ENCODE measurements at places on chromosomes 12 and 14.

- DNase-seq: no peak
These were observed 6.2 kb downstream of the CMKLR1 start for GRCh38 chr12:108332791-108333382.

- no peak for DNase-seq
These were observed 25.8 kb downstream of the CHFR start for GRCh38 chr12:132861558-132861957.

GRCh38 chr12:131510431-131510830, 200.5 kb upstream of the SFSWAP start:
- DNase-seq: no peak

GRCh38 chr12:100302081-100302480, 35.1 kb downstream of the SCYL2 start:
- no peak for DNase-seq

GRCh38 chr12:48027183-48028002, 23.1 kb upstream of the COL2A1 start:
- no peak for DNase-seq

- DNase-seq: no peak
These were observed 10.0 kb downstream of the DNAH10 start for GRCh38 chr12:123772074-123772473.

DNA sequence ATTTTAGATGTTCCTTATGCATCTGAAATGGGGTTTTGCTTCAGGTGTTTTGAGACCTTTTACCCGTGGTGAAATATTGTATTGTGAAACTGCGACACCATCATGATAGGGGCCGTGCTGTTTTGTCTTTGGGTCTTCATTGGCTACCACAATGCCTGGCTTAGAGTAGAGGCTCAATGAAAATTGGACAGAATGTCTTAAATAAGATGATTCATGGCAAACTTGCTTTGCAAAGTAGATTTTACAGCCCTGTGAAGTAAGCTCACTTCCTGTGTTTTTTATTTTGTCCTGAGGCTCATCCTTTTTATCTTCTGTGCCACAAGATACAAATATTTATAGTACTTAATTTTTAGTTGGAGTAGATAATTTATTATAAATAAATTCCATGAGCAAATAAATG, 111.3 kb upstream of the FRMD6 start:
- DNase-seq: no peak

DNA sequence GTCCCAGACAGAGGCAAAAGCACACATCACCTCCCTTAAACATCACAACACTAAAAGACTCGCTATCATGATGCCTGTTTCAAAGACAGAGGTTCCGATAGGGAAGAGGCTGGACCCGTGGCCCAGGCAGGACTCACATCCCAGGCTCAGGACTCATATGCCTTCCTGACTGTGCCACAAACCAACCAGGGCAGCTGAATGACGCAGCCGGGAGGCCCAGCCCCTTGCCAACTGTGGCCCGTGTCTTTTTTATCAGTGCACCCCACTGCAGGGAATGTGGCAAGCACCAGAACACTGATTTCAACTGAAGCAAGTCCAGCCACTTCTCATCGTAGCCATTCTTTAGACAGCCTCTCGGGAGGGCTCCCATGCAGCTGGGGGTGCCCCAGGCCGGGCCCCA, 132.3 kb downstream of the KSR2 start:
- no peak for DNase-seq

DNA sequence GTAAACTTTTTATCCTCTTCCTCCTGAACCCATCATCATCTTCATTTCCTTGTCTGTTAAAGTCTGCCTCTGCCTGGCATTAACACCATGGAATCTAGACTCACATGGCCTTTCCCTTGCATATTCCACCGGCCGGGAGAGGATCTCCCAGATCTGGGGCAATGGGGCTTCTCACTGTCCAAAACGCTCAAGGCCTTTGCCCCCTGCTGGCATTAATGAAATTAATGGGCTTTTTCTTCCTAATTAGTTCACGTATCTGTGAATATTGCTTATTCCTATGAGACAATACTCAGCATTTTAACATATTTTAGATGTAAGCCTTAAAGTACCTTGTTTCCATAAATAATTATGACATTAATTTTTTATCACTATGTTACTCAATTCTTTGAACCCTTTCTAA, 42.9 kb upstream of the CAPRIN2 start:
- no peak for DNase-seq

GRCh38 chr14:77105145-77105939, 7.3 kb downstream of the CIPC start:
- DNase-seq: no peak

DNA sequence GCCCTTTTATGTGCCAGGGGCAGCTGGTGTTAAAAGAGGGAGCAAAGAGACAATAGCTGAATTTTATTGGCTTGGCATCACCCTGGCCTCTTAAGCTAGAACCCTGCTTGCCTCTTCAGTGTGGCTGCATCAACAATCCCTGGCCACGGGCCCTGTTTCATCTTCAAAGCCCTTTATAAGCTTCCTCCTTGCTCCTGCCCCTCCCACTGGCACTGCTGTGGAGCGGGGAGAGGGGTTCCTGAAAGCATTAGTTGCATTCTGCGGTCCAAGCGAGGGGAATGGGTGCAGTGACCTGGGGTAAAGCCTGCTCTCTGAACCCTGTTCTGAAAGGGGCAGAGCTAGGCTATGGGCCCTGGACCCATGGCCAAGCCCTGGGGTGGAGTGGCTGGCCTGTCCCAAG, 220 bp upstream of the KRT83 start:
- DNase-seq: no peak

DNA sequence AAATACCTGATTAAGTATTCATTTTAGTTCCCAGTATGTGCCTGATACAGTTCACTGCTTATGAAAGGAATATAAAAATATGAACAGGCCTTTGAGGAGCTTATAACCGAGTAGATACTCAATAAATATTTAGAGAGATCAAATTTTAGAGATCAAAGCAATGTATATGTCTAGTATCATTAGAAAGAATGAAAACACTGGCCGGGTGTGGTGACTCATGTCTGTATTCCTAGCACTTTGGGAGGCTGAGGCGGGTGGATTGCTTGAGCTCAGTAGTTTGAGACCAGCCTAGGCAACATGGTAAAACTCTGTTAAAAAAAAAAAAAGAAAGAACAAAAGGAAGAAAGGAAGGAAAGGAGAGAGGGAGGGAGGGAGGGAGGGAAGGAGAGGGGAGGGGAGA, 113.2 kb upstream of the EEA1 start:
- DNase-seq: no peak

- DNase-seq: no peak
These were observed 291.6 kb upstream of the SLC16A7 start for GRCh38 chr12:59304077-59304721.

DNA sequence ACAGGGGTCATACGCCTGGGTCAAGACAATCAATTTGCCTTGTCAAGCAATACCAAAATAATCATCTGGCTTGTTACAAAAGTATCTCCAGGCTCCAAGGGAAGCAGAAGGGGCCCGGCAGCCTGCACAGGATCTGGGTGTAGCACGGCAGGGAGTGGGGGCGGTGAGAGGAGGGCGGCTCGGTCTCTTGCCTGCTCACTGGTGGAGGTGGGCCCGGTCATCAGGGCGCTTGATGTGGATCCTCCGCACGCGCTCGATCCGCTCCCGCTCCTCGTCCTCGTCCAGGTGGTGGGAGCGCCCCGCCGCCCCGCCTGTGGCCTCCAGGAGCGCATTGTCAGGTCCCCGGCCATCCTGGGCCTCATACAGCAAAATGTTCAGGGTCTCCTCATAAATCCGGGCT, 25.7 kb downstream of the KCTD10 start:
- DNase-seq: no peak

DNA sequence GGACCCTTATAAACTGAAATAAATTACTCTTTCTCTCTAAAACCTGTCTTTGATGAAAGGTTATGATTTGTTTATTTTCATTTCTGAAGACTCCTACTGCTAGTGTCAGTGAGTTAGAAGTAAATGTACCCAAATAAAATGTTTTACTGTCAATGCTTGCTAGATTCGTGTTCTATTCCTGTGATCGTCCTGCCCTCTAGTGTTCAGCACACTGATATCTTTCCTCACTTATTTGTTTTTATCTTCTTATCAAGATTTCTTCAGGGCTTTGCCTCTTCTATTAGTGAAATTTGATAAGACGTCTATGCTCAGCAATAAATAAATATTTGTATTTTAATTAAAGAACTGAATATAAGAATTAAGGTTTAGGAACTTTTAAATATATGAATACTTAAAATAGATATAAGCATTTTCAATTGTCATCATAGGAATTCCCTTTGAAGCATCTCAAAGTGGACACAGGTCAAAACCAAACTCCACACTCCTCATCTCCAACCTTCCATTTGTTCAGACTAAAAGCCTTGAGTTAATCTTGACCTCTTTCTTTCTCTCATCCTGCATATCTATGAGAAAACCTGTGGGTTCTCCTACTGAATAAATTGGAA, 75.8 kb downstream of the C12orf50 start:
- DNase-seq: no peak

- DNase-seq: no peak
These were observed 8.7 kb downstream of the BEGAIN start for GRCh38 chr14:100578552-100578951.

DNA sequence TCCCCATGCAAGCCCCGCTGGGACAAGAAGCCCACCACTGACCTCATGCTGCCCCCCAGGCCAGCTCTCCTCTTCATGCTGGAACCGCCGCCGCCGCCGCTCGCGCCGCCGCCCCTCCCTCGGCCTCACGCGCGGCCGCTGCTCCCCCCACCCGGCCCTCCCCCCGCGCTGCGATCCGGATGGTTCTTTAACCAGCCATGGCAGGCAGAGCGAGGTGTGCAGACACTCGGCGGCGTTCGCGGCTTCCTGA, at the start of gene DCAF5:
DCAF5 (minus strand) TSS at position 218 of the 250 bp plus-strand sequence; CDS start at position 77, 141 bp downstream.
- peak; percentile 89 for DNase-seq

DNA sequence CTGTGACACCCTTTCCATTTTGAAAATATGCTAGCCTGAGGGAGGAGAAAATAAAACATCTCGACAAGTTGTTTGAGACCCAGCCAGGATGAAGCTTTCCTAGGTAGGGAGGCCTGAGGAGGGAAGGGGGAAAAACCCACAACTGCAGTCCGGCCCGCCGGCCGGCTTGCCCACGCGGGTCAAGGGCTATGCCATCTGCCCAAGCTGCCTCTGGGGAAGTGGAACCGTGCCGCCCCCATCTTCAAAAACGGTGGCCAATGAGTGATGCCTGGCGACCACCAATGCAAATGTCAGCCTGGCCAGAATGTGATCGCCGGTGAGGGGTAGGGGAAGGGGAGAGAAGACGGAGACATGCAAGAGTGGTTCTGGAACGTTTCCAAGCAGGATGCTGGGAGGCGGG, 263.5 kb upstream of the ALG10B start:
- DNase-seq: no peak

GRCh38 chr12:116299665-116300328, 22.3 kb upstream of the MED13L start:
- no peak for DNase-seq

DNA sequence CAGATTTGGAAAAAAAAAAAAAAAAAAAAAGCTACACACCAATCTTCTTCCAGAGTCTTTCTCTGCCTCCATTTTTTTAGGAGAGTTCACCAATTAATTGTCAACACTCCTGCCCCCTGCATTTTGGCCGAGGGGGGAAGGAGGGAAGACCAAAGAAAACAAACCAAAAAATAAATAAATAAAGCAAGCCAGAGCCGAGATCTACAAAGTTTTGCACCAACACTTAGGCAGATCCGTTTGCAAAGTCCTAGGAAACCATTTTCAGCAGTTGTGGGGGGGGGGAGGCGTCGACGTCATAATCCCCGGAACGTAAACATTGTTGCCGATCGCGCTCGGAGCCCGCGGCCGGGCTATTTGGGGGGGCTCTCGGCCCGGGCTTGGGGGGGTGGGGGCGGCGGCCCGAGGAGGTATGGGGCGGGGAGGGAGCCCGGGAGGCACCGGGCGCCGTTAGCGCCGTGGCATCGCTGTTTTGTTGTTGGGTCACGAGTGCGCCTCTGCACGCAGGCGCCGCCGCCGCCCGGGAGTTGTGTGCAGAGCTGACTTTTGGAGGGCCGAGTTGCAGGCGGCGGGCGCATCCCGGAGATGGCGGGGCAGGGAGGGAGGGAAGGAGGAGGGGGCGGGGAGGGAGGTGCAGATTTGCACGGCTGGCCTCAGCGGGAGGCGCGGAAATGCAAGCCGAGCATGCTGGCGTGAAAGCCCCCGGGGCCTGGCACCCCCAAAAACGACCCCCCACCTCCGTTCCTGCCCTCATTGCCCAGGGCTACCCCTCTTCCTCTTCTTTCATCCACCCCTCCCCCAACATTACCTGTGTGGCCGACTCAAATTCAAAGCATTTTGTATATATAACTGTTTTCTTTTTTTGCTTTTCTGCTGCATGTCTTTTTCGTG, 598 bp downstream of the KDM2B start:
- peak; percentile 62 for DNase-seq

DNA sequence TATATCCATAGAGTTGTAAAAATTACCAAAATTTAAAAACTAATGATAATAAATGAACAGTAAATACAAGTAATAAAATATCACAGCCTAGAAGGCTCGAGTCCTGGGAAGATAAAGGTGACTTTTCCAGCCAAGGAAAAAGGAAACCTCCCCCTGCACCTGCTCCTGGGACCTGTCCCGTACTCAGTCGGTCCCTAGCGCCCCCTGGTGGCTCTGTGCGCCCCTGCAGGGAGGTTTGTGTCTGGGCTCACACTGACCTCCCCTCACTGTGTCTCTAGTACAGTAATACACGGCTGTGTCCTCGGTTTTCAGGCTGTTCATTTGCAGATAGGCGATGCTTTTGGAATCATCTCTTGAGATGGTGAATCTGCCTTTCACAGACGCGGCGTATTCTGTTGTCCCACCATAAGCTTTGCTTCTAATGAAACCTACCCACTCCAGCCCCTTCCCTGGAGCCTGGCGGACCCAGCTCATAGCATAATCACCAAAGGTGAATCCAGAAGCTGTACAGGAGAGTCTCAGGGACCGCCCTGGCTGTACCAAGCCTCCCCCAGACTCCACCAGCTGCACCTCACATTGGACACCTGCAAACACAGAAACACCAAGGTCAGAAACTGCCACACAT, 1030.4 kb downstream of the TMEM121 start:
- peak; percentile 75 for DNase-seq

DNA sequence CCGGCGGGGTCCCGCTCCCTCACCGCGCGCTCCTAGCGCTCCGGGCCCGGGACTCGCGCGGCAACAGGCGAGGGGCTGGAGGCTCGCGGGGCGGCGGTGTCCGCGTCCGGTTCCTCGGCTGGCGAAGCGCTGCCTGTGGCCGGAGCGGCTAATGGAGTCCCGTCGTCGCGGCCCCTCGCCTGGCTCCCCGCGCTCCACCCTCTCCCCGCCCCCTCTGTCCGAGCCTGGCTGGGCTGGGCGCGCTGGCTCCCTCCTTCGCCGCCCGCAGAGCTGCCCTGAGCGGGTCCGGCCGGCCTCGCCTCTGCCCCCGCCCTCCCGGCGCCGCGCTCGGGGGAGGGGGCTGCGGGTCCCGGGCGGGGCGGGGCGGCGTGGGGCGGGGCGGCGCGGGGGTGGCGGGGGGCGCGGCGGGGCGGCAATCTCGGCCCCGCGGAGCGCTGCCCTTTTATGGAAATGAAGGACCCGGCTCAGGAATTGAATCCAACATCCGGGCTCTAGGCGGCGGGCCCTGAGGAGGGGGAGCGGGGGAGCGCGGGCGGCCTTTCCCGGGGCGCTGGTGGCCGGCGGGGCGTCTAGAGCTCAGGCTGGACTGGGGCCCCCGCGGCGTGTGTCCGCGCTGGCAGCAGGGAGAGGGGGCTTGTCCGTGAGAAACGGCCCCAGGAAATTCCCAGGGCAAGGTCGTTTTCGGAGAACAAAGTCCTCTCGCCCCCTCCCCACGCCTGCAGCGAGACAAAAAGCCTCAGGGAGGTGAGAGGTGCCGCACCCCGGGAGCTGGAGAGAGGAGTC, at the start of gene FERMT2:
FERMT2 (minus strand) TSS at position 153 of the 783 bp plus-strand sequence. CDS start 482 bp downstream, outside the sequence.
- DNase-seq: no peak

GRCh38 chr12:92139634-92140150, 6.0 kb downstream of the BTG1 start:
- no peak for DNase-seq

All from activated gamma-delta T cell treated with anti-CD3 and anti-CD28 coated beads, Interleukin-2, amount 50 U/mL, for 16 hours (primary cell).